NCI-H2029 (cell line): ENCODE measurements at places on chromosomes 1 and 21.

- DNase-seq = no peak
These were observed 78.4 kb downstream of the KIF14 start for GRCh38 chr1:200542162-200542561.

DNA sequence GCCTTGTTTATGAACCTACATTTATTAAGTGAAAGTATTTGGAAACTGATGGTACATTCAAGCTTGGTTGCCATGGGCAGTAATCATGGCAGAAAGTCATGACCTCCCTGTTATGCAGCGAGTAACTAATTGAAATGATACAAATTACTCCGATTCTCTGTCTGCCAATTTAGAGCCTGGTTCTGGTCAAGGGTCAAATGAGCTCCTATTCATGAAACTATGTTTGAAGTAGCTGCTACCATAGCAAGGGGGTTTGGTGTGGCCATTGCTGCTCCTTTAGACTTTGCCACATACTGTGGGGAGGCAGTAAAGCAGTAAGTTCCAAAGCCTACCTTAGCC is 187.2 kb upstream of the FOXD3 start:
- no peak for DNase-seq

DNA sequence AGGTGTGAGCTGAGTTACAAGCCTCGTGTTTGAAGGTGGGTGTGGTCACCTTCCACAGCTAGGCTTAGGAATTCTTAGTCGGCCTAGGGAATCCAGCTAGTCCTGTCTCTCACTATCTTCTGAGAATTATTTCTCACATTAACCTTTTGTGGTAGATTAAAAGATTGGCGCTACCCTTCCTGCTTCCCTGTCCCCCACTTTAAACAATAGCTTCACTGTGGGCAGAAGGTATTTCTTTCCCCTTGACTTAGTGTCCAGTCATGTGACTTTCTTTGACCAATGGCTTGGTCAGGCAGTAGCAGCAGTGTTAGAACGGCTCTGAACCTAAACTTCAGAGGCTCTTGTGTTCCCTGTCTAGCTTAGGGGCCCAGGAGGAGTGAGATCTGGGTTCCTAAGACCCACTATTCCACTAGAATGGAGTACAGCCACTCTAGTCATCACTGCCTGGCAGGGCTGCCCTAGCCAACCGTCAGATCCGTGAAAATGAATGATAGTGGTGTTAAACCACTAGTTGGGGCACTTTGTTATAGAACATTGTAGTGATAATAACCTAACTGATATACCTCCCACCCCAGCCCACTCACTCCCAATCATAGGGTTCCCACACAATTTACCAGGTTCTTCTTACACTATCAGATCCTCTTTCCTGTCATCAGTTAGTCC is 13.9 kb upstream of the C1orf141 start:
- no peak for DNase-seq

DNA sequence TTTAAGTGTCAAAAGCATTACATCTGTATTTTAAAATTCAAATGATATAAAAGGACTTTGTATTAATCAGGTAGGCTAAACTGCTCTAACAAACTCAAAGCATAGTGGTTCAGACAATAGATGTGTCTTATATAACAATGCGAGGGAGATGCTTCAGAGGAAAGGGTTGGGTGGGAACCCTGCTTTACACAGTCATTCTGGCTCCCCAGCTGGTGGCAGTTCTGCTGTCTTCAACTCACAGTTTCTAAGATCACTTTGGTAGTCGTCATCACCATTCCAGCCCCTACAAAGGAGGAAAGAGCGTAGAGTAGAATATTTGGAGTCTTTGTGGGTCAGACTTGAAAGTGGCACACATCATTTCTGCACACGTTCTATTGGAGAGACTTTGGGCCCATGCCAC is 4.2 kb downstream of the PTGFRN start:
- DNase-seq = no peak

DNA sequence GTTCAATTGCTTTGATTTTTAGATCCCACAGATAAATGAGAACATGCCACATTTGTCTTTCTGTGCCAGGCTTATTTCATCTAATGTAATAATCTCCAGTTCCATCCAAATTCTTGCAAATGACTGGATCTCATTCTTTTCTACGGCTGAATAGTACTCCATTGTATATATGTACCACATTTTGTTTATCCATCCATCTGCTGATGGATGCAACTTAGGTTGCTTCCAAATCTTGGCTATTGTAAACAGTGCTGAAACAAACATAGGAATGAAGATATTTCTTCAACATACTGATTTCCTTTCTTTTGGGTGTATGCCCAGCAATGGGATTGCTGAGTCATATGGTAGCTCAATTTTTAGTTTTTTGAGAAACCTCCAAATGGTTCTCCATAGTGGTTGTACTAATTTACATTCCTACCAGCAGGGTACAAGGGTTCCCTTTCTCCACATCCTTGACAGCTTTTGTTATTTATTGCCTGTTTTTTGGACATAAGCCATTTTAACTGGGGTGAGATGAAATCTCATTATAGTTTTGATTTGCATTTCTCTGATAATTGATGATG is 344.4 kb downstream of the KCTD3 start:
- no peak for DNase-seq

GRCh38 chr1:207366022-207366421 is 44.5 kb downstream of the CD55 start:
- DNase-seq = no peak

- no peak for DNase-seq
These were observed 19.8 kb downstream of the DBT start for GRCh38 chr1:100229681-100230443.

DNA sequence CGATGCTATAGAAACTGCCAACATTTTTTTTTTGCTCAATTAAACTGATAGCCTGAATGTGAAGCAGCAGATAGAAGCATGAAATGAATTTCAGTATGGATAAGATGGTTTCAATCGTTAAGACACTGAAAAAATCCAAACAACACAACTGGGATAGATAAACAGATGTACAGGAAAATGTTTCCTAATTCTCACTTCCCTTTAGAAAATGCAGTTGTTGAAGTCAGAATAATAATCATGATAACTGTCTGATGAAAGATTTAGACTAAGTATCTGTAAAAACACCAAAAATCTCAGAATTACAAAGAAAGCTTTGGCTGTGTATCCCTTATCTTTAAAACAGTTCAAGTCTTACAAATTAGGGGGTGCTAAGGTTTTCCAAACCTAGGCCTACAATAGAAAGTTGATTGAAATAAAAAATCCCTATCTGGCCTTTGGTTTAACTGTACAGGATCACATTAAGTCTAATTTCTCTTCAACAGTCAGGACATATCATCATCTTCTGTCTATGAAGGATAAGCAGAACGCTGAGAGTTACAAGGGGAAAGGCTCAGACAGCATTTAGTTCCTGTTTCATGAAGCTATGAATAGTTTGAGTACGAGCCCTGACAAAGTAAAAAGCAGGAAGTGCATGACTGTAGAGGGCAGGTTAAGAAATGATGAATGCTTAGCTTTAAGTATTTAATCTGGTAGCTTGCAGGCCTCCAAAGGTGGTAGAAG is 203.2 kb downstream of the APP start:
- no peak for DNase-seq

DNA sequence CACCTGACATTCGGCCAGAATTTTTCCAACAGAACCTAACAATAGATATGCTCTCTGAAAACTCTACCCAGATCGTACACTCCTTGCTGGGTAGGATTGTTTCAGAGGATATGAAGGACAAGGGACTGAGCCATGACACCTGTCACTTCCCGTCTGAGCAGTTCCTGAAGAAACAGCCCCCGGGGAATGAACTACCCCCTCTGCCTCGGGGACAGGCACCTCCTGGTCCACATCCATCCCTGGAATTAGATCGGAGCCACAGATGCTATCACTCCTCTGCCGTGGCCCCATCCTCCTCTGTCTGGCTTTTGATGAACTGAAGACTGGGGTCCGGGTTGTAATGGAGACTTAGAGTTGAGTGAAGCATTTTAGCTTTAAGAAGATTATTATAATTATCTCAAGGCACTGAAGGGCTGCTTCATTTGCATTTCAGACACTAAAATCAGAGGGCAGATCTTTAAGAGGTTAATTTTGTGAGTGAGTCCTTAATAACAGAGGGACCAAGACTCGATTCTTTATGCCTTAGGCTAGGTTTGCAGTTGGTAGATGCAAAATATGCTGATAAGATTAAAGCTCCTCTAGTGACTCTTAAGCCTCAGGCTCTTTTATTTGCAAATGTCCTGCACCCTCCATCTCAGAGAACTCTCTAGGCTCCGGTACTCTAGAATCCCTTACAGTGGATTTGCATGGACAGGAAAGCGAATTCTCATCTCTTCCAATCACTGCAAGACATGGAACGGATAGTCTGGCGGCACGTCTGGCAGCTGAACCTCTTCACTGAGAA is 333.8 kb downstream of the KIF26B start:
- DNase-seq = no peak

- no peak for DNase-seq
These were observed 110.0 kb upstream of the VANGL1 start for GRCh38 chr1:115531631-115532264.

DNA sequence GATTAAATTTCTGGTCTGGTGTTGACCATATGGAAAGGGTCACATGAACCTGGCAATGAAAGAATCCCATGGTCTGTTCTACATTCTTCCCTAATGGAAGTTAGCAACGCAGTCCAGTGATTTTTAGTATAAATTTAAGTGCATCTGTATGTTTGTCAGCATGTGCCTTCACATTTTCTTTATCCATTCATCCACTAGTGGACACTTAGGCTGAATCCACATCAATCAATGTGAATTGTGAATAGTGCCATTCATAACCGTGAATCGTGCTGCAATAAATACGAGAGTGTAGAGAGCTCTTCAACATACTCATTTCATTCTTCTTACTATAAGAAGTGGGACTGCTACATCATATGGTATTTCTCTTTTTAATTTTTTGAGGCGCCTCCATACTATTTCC is 12.7 kb upstream of the IFI16 start:
- no peak for DNase-seq

GRCh38 chr1:217747156-217747769 is 116.1 kb downstream of the SPATA17 start:
- peak; percentile 30 for DNase-seq

- no peak for DNase-seq
These were observed 106.4 kb upstream of the PBX1 start for GRCh38 chr1:164452549-164452948.

DNA sequence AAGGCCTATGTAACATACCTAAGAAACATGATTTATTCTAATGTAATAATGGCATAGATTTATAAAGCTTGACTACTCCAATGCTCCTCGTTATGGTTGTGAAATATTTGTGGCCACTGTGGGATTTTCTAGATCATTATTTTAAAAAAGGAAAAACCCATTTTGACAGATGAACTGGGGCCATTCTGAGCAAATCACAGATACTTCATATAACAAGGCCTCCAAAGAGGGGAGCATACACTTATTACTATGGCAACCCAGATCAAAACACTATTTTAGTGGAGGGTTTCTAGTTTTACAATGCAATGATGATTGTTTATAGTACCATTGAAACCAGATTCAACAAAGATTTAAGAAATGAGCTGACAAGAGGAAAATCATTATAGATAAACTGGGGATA is 346.6 kb downstream of the ZNF326 start:
- DNase-seq = no peak

DNA sequence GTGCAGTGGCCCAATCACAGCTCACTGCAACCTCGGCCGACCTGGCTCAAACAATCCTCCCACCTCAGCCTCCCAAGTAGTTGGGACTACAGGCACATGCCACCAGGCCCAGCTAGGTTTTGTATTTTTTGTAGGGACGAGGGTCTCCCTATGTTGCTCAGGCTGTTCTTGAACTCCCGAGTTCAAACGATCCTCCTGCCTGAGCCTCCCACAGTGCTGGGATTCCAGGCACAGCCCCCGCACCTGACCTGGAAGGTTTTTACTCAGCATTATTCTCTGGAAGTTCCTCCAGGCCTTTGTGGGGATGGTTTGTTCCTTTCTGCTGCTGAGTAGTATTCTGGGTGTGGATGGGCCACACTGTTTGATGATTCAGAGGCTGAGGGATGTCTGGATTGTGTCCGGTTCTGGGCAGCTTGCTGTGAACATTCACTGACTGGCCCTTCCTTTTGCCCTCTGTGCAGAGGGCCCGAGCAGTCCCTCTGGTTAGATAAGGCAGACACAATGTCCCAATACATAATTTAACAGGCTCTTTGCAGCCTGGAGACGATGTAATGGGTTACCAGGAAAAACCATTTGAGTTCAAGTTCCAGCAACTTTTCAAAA is 6.0 kb upstream of the TRAPPC10 start:
- no peak for DNase-seq

GRCh38 chr1:183461350-183461749 is 10.9 kb upstream of the SMG7 start:
- DNase-seq = no peak

DNA sequence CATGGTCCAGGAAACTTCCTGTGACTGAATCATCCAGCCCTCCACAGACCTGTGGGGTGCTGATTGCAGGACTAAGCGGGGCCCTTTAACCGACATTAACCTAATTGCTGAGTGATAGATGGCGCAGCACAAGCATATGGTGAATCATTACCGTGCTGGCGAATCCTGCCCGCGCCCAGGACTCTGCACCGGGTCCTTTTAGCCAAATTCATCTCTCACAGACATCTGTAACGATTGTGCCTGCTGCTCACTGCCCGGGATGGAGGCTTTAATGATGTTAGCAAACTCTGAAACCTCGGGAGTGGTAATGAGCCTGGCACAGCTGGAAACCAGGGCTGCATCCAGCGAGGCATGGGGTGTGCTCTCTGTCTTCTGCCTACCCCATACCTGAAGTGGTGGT is 147.3 kb upstream of the CD34 start:
- no peak for DNase-seq

DNA sequence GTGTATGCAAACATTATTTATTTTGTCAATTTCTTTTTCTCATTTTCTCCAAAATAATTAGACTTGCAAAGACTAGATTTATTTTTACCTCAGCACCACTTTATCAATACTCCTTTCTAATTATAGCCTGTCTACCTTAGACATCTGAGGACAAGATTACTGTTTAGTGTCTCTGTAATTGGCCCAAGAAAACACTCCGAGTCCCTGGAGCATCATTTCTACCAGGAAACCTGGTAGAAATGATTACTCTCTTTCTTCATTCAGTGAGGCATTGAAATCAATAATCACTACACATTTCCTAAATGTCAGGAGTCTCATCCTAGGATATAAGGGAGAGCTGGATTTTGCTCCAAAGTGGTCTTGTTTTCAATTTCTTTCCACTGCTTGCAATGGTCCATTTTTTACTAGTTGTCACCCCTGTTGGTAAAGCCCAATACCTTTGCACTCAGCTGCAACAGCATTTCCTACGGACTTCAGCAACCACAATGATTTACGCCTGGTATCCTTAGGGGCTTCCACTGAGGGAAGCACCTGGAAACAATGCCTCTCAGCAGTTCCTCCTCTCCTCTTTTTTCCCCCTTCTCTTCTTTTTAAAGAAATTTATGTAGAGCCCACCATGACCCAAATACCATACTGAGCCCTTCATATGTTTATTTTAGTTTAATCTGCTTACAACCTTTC is 64.6 kb downstream of the GRIK1 start:
- no peak for DNase-seq

GRCh38 chr1:215076322-215076721 is 6.2 kb upstream of the KCNK2 start:
- no peak for DNase-seq
